Stimulated activated CD4-positive, alpha-beta T cell treated with anti-CD3 and anti-CD28 coated beads, Interleukin-1b, Interleukin-23, amount 100 ng/mL, for 1 hour (primary cell): ENCODE measurements at places on chromosomes 7 and 10.

- no peak for DNase-seq
Observed at GRCh38 chr10:51034769-51035168, 39.5 kb upstream of the PRKG1 start.

DNA sequence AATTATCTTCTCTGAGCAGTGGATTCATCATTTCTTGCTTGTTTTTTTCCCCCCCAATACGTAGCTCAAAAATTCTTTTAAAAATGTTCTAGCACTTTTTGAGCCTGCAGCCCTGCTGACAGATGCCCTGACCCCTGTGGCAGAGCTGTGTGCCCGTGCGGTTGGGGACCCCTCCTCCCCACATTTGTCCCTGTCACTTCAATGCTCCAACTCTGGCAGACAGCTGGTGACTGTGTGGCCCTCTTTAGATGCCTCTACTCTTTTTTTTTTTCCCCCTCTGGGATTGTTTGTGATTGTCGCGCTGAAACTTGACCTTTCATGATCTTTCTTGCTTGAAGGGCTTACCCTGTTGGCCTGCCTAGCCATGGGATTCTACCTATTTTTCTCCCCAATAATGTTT lies 214.1 kb downstream of the TMEM178B start:
- no peak for DNase-seq

DNA sequence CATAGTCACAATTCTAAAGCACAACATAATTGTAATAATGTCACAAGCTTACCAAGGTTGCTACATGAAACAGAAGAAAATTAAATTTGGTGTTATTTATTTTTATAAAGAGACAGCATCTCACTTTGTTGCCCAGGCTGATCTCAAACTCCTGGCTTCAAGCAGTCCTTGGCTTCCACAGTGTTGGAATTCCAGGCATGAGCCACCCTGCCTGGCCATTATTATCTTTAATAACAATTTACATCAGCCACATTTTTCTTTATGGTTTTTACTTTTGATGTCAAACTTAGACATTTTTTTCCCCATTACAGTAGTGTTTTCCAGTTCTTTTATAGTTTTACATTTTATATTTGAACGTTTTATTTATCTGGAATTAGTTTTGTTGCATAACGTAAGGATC lies 46.7 kb downstream of the BMPR1A start:
- no peak for DNase-seq

DNA sequence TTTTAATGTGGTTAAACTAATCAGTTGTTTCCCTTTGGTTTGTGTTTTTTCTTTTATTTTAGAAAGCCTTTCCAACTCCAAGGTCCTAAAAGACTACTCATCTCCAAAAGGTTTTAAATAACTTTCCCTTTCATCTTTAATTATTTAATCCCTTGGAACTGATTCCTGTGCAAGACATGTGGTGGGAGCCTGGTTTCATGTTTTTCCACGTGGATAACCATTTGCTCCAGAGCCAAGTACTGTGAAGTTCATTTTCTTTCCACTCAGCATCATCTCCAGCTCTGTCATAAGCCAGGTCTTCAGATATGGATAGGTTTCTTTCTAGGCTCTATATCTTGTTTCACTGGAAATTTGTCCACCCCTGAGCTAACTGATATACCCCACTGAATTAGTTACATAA lies 16.7 kb downstream of the PPP1R3C start:
- no peak for DNase-seq
